Mucosa of descending colon (tissue), 3 donors: ENCODE measurements at places on chromosomes 12 and 14.

GRCh38 chr12:57628280-57629191 is 4.5 kb downstream of the B4GALNT1 start:
- no peak for DNase-seq

DNA sequence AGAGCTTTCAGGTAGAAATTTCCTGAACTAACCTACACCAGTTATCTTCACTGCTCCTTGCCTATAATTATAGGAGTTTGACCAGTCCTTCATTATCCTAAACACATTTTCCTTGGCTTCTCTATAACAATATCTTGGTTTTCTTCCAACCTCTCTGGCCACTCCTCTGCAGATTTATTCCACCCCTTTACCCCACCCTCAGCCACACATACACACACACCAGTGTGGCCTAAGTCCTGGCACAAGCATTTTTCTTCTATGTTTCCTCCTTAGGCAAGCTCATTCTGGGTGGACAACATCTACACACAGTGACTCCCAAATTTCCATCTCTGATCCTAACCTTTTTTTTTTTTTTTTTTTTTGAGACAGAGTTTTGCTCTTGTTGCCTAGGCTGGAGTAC is 25.1 kb downstream of the CDK17 start:
- DNase-seq: peak; percentile 40

GRCh38 chr12:120439646-120440247 is 1.8 kb downstream of the COX6A1 start:
- DNase-seq: peak; percentile 80

DNA sequence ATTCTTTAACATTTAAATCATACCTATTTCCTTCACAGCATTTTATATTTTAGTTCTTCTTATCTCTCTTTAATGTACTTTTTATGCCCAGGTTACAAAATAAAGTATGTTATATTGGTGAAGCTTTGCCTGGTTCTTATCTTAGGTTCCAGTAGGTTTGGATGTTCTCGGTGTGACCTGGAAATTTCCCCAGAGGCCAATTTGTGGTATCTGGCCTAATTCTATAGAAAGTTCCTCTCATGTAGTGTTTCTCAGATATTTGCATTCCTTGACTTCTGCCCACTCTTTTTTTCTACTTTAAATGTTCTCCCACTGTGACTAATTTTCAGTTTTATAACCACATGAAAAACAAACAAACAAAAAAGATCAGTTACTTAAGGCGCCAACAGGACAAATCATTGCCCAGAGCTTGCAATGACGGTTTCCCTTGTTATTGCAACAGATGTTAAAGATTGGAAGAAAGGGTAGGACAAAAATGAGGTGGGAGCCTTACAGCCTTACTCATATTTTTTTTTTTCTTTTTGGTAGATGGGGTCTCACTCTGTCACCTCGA is 41.2 kb upstream of the PPM1H start:
- no peak for DNase-seq

DNA sequence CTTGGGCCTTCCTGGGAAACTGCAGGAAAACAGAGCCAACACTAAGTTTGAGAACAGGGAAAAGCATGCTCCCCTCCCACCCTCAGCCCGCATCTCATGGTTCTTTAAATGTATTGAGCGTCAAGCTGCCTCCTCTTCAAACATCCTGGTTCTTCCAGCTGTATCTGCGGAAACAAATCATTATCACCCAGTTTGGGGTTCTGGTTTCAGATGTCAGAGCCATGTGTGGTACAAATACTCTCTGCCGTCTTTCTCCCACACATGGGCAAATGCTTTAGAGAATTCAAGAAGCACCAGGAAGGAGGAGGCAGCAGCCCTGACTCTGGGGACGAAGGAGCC is 29.1 kb downstream of the JDP2 start:
- DNase-seq: no peak

- peak; percentile 14 for DNase-seq
Measured at GRCh38 chr14:59265808-59266207, 77.3 kb downstream of the DAAM1 start.

GRCh38 chr12:132610051-132610759 is at the start of gene LRCOL1:
Gene LRCOL1, minus strand, starts transcription at chr12:132610582. Its CDS starts 4,331 bp downstream, at chr12:132606251.
- DNase-seq: peak; percentile 42

GRCh38 chr12:77494296-77494695 is 336.4 kb upstream of the NAV3 start:
- DNase-seq: no peak

DNA sequence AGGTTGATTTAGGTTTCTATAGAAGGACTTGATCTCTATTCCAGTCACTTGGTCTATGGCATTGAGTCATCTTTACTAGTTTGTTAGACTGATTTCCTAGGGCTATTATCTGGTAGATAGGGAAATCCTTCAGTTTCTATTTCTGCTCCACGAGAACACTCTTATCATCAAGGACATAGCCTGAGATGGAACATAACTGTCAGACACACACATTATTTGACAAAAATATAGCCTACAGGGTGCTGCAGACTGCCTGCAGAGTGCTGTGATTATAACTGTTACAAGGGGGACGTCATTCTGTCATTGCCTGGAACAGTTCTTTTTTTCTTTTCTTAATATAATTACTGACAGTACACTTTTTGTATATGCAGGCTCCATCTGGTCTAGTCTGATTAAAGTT is 82.0 kb downstream of the TMEM117 start:
- DNase-seq: no peak

DNA sequence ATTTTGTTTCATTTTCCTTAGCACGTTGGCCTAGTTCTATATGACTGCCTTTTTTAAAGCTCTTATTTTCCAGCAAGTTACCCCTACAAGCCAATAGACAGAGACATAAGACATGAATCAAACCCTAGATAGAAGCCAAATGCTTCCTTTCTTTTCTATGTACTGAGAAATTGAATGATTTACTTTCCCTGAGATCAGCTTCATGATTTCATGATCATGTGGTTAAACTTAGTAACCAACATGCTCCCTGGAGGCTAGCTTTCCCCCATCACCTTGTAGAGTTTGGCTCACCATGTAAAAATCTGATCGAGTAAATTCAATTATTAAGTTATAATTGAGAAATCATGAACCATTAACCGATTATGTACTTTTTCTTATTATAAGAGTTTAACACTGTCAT is 148.1 kb upstream of the LRIG3 start:
- no peak for DNase-seq

DNA sequence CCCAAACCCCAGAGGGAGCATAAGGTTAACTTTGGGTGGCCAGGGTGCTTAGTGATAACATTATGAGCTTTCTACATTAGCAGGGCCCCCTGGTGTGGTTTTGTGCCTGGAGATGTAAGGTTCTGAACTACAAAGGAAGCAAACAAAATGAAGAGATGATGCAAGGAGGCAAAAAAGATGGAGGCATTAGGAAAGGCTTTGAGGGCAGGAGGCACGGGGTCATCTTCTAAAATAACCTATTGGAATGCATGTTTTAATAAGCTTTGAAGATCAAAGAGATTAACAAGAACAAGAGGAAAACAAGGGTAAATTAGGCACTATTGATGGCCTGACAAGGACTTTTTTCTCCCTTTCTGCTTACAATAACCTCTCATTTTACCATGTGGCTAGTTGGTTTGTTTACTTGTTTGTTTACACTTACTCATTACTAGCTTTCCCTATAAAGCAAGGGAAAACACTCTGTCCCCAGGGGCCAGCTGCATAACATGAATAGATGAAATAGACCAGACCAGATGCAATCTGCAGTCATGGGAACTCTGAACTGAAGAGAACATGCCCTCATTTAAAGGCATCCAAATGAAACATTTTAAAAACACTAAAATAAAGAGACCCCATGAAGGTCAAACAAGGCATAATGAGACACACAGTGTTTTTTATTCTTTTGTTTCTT is 390.3 kb downstream of the DIO2 start:
- no peak for DNase-seq

DNA sequence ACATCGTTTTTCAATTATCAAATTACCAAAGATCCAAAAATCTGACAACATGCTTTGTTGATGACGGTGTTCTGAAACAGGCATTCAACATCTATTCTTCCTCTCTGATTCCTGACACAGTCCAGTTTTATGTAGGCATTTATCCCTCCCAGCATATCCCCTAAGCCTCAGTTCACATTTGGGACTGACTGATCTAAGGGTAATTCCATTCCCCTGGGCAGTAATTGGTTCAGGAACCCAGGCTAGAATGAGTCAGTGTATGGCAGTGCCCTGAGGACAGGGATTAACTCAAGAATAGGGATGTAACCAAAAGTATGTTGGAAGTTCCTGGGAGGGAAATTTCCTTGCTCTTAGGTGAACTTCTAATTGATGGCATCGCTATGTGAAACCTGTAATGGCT is 10.3 kb upstream of the PCNX1 start:
- DNase-seq: no peak

- no peak for DNase-seq
Measured at GRCh38 chr12:910416-910815, 39.1 kb downstream of the RAD52 start.

DNA sequence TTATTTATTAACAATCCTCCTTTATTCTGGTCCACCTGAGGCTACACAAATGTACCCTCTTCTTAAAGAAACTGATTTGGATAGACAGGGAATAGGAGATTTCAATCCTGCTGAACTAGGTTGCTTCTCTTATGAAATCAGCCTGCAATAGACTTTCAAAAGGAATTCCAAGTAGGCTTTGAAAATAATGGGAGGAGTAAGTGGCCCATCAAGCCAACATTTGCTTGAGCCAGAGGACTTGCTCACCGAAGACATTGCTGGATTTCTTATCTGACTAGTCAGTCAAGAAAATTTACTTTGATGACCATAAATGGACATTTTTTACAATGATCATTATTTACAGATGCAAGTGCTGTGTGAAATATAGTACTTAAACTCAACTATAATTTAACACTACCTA is 82.8 kb upstream of the RASSF8 start:
- DNase-seq: no peak

DNA sequence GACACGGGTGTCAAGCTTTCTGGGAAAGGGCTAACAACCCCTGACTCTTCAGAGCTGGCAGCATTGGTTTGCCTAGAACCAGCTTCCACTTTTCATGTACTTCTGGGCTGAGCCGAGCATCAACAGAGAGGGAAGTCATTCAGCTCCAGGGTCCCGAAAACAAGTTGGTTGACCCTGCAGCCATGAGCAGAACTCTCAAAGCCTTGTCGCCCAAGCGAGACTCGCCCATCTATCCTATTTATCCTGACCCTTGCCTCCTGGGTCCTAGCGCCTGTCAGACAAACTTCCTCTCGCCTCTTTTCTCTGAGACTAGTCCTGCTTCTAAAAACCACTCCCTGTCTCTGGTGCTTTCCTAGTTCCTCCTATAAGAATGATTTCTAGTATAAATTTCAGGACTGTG is 47.9 kb downstream of the ASCL4 start:
- DNase-seq: no peak

DNA sequence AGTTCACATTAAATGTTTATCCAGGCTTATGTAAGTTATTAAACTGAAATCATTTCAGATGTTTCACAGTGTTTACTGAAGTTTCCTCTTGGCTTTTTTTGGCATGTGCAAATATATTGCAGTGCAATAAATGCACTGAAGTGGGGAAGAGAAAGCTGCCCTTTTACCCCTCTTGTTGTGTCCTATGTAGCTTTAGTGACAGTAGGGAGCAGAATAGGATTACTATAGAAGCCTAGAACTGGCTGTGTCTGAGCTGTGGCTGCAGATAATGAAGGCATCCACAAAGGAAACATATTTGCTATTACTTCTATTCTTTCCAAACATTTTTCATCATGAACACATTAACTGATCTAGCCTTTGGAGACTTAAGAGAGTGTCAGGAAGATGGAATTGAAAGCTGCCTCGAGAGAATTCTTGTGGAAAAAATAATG is 24.1 kb upstream of the CNTN1 start:
- DNase-seq: no peak

- DNase-seq: no peak
Measured at GRCh38 chr14:64671591-64671990, 32.6 kb upstream of the PLEKHG3 start.
